Activated naive CD4-positive, alpha-beta T cell (primary cell): ENCODE measurements at places on chromosomes 1 and 21.

DNA sequence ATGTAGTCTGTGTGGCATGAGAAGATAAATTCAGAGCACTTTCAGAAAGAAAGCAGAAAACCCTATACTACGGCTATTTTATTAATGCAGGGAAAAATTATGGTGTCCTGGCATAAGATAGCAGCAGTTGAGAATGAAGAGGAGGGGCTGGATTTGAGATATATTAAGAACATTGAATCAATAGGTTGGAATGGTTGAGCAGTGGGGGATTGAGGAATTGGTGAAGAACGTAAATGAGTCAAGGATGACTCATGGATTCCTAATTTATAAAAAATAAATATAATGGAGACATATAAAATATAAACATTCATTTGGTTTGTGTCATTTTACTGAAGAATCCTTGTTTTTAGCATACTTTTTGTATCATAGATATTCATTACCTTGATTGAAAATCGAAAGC, 234.3 kb upstream of the ADAMTS5 start:
- DNase-seq, result no peak

DNA sequence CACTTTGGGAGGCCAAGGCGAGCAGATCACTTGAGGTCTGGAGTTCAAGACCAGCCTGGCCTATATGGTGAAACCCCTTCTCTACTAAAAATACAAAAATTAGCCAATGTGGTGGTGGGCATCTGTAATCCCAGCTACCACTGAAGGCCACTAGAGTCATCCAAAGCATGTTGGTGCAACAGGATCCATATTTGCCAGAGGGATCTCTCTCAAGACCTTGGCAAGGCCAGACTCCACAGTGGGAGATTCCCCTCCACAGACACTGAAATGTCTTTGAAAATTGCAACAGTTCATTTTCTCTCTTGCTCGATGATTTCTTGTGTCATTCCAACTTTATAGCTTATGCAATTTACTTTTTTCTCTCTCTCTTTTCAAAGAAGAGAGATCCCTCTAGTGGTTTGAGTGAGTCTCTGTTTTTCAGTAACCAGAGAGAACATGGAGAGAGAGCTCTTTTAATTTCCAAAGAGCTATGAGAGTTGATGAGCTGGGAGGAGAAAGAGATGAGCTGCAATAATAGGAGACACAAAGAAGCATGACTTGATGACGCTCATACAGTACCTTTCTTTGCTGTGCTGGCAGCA, 176.8 kb upstream of the USP25 start:
- no peak for DNase-seq

DNA sequence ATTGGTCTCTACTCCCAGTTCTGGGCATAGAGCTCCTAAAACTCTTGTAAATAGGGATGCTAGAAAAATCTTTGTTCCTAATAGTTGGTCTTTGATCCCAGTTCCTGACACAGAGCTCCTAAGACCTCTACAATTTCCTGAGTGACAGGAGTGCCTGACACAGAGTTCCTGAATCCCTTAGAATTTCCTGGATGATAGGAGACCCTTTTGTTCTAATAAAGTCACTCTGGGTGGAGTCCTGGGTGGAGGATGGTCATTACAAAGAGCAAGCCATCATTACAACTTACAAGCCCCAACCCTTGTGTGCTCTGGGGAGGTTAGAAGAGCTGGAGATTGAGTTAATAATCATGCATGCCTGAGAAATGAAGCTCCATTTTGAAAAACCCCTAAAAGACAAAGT, 58.4 kb downstream of the ZZZ3 start:
- DNase-seq, result no peak

GRCh38 chr1:153190373-153190772, 12.9 kb upstream of the LELP1 start:
- DNase-seq, result no peak

DNA sequence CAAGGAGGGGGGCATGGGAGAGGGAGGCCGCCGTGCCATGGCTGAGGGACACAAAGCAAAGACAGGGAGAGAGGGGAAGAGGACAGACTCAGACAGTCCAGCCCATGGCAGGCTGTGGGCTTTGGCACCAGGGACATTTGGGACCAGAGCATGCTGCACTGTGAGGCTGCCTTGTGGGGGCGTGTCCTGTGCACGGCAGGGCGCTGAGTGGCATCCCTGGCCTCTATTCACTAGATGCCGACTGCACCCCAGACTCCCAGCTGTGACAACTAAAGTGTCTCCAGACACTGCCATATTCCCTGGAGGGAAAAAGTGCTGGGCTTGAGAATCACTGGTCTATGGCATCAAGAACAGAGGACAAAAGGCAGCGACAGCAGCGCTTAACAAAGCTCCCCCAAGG, 18.6 kb upstream of the PRDM15 start:
- no peak for DNase-seq

GRCh38 chr1:168470901-168471431, 72.8 kb downstream of the XCL2 start:
- no peak for DNase-seq

DNA sequence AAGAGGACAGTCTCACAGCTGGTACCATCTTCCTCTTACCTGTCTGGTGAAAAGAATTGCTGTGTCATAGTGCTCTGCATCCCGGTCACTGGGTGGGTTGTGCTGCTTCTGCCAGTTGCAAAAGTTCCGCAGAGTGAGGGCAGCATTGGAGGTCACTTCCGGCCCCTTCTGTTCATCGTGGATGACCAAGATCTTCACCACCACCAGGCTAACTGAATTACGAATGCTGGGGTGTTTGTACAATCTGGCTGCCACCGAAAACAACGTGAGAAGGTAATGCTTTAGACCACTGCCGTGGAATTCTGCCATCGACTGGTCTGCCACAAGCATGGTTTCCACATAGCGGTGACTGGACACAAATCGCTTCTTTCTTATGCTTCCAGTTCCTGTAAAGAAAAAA, 2.9 kb downstream of the ADAMTS1 start:
- DNase-seq, result no peak

DNA sequence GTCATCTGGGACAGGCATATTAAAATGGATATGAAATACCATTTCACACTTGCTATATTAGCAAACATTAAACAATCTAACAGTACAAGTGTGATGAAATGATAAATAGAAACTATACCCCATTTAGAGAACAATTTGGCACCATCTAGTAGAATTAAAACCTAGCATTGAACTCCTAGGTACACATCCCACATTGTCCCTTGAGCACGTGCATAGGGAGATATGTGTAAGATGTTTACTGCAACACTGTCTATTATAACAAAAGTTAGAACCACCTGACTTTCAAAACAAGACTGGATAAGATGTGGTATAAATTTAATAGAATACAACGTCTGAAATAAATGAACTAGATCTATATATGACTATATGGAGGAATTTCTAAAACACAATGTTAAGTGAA, 3.8 kb downstream of the SLC22A15 start:
- DNase-seq, result no peak

- DNase-seq, result no peak
Observed at GRCh38 chr1:225666495-225666894, 13.6 kb upstream of the ENAH start.

DNA sequence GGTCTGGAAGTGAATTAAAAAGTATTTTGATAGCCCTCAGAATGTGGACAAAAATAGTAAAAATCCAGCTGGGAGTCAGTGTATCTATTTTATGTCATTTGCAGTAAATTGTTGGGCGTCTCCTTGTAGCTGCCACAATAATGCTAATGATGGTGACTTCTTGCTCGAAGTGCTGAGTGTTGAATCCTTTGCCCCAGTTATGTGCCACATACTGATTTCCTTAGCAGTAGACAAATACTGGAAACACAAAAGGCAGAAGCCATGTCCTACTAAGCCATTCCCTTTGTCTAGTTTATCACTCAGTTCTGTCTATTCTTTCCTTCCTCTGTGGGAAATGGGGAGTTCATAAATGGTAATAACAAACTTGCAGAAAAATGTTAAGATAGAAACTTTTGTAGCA, 70.7 kb upstream of the CXADR start:
- no peak for DNase-seq

GRCh38 chr1:7265771-7266371, 480.6 kb downstream of the CAMTA1 start:
- DNase-seq, result no peak

DNA sequence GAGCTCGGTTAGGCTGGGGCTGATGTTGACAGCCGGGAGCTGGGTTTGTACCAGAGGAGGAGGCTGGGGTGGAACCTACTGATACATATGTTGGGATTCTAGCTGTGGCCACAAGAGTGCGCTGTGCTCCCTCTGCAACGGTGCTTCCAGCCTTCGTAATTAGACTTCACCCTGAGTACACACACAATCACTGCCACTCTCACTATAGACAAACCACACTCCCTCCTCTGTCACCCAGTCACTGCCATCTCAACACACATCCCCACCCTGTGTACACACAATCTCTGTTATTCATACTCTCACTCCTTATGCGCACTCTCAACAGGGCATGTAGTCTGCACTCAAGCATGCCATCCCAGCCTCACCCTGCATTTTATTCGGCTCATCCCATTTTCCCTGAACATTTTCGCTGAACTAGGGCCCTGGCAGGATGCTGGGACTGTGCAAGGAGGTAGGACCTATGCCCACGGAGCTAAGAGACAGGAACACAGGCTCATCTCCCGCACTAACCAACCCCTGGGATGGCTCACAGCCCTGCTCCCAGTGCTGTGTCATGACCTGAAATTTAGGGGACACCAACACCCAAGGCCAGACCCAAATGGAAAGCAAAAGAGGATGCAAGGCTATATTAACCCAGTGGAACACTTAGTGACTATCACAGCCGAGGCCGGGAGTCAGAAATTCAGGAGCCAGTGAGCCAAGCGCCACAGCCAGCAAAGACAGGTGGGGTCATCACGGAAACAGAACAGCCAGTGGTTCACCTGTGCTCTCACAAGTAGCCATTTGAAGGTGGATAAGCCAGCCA, 5.7 kb downstream of the GJB3 start:
- DNase-seq, result peak; percentile 22

DNA sequence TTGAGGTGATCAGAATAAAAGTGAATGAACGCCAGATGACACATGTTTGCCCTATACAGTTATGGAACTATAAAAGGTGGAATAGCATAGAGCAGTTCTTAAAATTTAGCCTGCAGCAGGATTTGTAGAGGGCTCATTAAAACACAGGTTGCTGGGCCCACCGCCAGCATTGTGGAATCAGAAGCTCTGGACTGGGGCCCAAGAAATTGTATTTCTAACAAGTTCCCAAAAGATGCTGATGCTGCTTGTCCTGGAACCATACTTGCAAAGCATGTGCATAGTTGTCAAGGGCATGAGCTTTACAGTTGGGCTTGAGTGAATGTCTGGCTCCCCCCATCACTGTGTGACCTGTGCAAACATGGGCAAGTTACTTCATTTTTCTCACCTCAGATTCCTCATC, 37.5 kb upstream of the LRRC53 start:
- DNase-seq, result no peak

- DNase-seq, result no peak
Observed at GRCh38 chr1:58874757-58875755, 91.2 kb upstream of the JUN start.

DNA sequence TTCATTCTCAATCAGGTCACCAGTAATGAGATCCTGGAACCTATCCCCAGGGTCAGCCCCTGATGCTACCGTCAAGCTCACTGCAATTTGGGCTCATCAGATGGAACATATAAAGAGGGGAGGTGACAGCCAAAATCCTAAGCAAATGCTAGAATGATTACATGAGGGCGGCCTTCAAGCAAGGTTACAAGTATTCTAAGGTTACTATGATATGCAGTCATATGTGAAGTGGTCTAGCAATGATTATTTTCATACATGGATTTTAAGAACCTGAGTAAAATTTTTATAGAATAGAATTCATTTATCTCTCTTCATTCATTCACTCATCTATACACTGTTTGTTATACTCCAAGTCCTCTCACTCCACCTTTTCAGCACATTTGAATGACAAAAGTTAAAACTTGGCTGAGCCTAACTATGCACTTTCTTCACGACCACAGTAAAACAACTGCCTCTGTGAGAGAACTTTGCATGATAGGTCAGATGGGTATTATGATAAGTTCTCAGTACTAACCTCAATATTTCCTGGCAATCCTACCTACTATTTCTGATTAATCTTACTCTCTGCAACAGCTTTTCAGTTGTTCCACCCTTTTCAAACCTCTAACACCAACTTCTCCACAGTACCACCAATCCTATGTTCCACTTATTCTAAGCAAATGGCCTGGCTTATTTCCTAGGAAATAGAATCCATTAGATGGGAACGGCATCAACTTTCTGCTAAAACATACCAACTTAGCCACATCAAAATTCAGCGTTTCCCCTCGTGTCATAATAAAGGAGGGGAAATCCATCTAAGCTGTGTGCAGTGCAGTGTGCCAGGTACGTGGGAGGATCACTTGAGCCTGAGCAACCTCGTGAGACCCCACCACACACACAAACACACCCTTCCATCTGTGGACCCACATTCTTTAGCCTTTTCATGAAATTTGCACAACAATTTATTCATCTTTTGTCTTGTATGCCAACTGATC, 32.0 kb downstream of the LHX9 start:
- DNase-seq, result no peak

DNA sequence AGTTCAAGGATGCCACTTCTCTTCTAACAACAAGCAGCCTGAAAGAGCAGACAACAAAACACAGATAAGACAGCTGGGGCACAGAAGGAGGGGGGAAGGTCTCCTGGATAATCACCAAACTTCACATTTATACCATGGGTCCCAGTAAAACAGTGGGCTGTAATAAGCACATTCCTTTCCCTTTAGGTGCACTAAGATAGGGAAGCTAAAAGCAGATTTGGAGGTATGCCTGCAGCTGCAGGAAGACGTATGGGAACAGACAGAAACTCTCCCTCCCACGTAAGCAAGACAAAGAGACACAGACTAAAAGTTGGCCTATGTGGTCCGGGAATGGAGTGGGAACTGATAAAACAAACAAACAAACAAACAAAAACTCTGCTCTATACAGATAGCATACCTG, 612.1 kb downstream of the MRPL39 start:
- no peak for DNase-seq

- DNase-seq, result no peak
Observed at GRCh38 chr1:203039609-203040512, 13.6 kb downstream of the PPFIA4 start.

GRCh38 chr1:59427155-59427554, 130.3 kb downstream of the FGGY start:
- DNase-seq, result no peak

- no peak for DNase-seq
Observed at GRCh38 chr1:87263281-87263680, 65.4 kb upstream of the LMO4 start.

DNA sequence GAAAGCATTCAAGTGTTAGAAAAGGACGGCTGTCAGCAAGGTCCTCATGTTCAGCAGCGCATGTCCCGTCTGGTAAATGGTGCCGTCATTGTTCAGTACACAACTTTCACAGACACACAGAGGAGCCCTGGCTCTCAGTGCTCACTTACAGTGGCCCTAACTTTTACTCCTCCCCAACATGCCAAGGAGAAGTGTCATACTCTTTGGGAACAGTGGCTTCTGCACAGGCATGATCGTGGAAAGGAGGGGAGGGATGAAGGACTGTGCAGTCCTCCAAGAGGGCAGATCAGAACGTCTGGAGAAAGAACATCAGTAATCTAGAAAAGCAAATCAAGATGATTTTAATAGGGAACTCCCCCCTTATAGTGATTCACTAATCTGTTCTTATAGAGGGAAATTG, 3.8 kb upstream of the GRHL3 start:
- no peak for DNase-seq
